GM18507 (cell line): ENCODE measurements at places on chromosomes 2 and 18.

GRCh38 chr2:113179446-113180045 lies 5.8 kb downstream of the PSD4 start:
- DNase-seq = no peak

DNA sequence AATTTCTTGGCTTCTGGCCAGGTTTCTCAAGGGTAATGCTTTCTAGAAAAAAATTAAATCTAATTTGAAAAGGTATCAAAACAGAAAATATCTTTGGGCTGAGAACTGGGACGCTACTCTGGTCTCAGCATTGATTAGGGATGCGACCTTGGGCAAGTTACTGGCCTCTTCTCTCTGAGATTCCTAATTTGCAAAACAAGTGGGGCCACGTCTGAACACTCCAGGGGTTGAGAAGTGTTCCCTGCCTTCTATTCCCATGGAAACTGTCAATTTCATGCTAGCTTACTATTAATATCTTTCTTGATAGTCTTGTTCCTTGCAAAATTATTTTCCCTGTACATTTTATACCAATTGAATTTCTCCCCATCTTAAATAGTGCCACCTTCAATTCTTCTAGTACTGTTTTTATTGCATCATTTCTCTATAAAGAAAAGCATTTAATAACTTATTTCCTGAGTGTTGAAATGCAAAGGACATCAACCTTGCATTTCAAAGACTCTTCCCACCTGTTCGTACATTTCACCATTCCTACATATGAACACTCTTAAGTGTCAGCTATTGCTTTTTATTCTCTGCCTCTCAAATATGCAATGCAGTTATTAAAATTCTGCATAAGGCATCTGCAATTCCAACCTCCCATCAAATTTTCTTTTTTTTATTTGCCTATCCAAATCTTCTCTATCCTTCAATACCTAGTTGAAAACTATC lies 118.3 kb upstream of the DSEL start:
- DNase-seq = no peak

GRCh38 chr2:214966420-214966819 lies 156.9 kb upstream of the BARD1 start:
- DNase-seq = no peak

DNA sequence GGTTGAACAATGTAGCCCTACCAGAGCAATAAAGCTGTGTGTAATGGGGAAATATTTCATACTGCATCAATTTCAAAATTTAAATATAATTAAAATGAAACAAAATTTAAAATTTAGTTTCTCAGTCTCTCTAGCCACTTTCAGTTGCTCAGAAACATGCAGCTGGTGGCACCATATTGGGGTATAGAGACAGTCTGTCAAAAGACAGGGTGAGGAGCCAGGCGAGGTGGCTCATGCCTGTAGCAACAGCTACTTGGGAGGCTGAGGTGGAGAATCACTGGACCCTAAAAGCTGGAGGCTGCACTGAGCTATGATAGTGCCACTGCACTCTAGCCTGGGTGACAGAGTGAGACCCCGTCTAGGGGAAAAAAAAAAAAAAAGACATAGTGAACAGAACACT lies 20.1 kb downstream of the ANXA4 start:
- no peak for DNase-seq

DNA sequence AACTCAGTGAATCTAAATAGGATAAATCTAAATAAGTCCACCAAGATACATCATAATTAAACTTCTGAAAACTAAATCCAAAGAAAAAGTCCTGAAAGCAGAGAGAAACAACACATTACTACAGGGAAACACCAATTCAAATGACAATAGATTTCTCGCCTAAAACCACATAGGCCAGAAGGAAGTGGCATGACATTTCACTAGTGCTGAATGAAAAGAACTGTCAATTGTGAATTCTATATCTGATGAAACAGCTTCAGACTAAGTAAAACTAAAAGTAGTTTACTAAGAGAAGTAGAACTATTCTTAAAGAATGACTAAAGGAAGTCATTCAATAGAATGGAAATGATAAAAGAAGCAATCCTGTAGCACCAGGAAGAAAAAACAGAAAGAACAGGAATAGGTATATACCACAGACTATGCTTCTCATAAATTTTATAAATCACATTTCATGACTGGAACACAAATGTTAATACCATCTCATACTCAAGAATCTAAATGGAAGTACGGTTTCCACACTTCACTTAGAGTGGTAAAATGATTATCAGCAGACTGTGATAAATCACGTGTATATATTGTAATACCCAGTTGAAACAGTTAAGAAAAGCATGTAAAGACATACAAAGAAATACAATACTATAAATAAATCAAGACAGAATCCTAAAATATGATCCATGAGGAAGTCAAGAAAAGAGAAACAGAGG lies 46.4 kb downstream of the ASXL2 start:
- DNase-seq = no peak

DNA sequence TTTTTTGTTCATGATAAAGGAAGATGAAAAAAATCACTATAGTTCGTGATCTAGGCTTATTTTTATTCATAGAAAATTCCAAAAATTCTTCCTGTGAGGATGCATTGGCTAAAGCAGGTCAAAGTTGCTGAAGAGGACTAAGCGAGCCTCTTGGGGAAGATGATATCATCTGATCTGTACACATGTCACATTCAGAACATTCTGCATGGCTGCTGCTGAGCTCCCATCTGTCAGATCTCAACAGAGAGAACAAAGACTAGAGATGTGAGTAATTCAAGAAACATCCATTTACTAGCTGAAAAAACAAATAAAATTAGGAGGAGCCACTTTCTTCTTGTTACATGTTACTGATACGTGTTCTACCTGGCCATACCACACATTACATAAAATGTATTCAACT lies 518.6 kb upstream of the FSIP2 start:
- DNase-seq = no peak

- no peak for DNase-seq
These were observed 42.6 kb upstream of the ACTR2 start for GRCh38 chr2:65185012-65185411.

DNA sequence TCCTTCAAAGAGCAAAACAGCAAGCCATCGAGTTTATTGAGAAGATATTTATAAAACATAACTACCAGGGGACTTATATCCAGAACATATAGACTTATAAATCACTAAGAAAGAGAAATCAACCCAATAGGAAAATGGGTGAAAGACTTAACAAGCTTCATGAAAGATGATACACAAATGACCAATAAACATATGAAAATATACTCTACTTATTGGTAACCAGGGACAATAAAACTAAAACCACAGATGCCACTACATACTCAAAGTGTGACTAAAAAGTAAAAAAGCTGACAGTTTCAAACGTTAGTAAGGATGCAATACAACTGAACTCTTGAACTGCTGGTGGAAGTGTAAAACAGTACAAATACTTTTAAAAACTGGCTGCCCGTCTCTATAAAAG lies 154.3 kb downstream of the TMEM163 start:
- no peak for DNase-seq

GRCh38 chr2:43178602-43179542 lies 47.5 kb downstream of the ZFP36L2 start:
- DNase-seq = no peak

DNA sequence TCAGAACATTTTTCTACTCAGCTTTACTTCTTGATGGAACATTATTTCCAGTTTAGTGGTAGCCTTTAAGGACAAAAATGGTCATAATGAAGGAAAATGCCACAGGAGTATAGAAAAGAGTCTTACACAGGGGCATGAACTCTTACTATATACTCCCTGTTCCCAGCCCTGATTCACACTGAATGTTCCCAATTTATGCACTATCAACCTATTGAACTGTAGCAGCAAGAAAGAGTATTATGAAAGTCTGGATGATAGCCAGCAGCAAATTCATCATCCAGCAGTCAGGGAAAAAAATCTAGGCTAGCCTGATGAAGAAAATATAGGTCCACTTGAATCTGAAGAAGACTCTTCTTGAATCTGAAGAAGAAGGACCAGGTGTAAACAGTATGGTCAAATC lies 1170.3 kb upstream of the CHAC2 start:
- DNase-seq = no peak

GRCh38 chr2:43898134-43898837 lies 59.5 kb downstream of the ABCG8 start:
- no peak for DNase-seq

GRCh38 chr2:46674488-46674887 lies 195.1 kb downstream of the TMEM247 start:
- DNase-seq = no peak

DNA sequence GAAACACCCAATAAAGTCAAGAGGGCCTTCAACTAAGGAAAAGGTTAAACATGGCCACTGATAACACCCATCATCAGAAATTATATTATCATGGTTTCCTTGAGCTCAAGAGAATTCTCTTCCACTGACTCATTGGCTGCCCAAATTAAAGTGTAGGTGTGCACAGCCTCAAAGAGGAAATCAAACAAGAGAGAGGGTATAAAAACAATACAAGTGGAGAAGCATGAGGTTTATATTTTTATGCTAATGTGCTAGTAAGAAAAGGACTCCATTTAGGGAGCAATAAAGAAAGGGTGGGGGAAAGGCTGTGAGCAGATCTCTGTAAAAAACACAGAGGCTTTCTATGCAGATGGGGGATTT lies 168.8 kb upstream of the VRK2 start:
- no peak for DNase-seq

GRCh38 chr2:233857511-233858141 lies 3.3 kb upstream of the HJURP start:
- DNase-seq = no peak

DNA sequence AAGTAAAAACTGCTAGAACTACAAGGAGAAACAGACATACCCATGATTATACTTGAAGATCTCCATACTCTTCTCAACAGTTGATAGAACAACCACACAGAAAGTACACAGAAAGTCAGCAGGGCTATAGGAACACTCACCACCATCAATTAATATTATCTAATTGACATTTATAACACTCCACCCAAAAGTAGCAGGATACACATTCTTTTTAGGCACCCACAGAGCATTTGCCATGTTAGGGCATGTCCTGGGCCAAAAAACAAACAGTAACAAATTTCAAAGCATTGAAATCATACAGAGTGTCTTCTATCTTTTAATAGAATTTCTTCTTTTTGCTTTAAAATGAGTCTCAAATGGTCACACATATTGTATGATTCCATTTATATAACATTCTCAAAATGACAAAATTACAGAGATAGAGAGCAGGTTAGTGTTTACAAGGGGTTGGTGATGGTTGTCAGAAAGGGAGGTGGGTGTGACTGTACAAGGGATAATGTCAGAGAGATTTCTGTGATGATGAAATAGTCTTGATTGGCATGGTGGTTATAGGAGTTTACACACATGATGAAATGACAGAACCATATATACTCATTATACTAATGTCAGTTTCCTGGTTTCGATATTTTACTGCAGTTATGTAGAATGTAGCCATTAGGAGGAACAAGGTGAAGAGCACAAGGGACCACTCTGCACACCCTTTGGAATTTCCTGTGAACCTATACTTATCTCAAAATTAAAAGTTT lies 82.8 kb downstream of the NCK2 start:
- DNase-seq = no peak

DNA sequence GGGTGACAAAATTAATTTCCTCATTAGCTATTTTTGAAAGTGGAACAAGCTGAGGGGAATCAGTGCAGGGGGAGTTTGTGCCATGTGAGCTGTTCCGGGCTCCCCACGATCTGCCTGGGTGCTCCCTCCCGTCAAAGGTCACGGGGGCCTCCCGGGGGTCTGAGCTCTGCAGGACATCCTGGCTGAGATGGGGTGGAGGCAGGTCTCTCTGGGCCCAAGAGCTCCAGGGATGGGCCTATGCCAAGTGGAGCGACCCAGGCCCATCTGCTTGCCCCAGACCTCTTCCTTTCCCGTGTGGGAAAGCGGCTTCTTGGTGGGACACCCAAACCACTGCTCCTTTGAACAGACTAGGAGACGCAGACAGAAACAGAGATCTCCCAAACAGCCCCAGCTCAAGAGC lies 143.3 kb upstream of the ID2 start:
- no peak for DNase-seq

DNA sequence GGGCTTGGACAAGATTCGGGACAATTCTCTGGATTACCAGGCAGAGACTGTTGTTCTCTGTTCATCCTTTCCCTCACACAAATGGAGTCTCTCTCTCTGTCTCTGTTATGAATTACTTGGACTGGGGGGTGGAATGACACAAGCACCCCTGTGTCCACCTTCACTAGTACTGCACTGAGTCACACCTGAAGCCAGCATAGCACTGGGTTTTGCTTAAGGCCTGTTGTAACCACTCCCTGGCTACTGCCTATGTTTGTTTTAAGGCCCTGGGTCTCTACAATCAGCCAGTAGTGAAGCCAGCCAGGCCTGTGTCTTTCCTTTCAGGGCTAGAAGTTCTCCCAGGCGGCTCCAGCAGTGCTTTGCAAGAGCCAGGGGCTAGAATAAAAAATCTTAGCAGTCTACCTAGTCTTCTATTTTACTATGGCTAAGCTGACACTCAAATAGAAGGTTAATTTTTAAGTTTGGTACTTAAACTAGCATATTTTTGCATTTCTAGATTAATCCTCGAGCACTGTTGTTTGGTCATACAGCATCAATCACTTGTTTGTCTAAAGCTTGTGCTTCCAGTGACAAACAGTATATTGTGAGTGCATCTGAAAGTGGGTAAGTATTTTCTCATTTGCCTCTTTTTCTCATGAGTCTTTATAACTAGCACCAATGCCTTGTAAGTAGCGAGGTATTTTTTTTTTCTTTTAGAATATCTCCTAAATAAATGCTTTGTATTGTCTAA lies 27.8 kb downstream of the WDR7 start:
- no peak for DNase-seq

GRCh38 chr2:150586858-150587257 lies 99.4 kb upstream of the RND3 start:
- DNase-seq = no peak

DNA sequence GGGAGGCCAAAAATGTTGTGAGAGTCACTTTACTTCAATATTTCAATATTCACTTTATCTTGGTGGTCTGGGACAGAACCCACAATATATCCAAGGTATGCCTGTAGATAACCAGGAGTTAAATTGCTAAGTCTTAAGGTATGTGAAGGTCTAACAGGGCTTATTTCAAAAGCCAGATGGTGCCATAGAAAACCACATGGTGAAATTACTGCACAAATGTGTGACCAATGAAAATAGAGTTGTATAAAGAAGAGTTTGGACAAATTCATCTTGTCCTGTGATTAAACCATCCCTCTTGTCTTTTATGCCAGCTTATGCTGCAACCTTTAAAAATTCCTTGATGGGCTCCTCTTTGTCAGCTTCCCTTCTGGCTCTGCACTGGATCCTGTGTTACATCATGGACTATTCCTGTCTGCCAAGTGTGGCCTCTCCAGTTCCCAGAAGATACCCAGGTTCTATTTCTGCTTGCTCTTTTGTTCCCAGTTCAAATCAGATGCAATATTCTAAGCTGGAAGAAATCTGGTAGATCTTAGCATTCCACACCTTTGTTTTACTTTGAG lies 46.8 kb downstream of the ANTXR1 start:
- DNase-seq = no peak
